SJSA1 (cell line): ENCODE measurements at places on chromosomes 7 and 10. TPM values are rescaled to one million over a fixed set of nuclear protein-coding genes. Genes with fewer than 3 reads are reported as not detected.

DNA sequence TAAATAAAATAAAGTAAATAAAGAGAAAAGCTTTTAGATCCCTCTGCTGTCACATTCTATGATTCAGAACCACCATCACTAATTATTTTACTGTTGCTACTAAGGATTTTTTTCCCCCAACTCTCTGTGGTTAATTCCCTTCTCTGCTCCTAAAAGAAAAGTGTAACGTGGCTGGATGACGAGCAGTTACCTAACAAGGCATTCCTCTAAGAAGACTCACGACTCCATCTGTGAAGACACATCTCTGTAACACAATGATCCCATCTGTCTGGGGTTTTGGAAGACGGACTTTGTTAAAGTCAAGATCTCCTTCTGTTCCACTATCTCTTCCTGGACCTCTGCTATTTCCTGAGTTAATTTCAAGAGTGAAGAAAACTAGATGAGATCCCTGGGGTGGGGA, 179.9 kb downstream of the SFMBT2 start:
- DNase-seq: no peak

DNA sequence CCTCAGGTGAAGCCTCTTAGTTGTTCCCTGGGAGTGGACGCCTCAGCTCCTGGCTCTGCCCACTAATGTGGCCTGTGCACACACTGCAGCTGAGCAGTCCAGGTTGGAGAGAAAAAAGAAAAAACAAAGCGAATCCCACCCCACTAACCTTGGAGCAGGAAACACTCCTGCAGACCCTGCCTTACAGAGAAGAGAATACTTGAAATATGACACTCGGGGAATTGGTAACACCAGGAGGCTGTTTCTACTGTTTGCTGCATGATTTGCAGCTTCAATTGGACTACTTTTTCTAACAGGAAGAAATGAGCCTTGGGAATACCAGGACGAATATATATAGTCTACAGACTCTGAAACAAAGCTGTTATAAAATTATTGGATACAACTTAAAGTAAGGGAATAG, 22.2 kb downstream of the CDHR3 start:
- no peak for DNase-seq

DNA sequence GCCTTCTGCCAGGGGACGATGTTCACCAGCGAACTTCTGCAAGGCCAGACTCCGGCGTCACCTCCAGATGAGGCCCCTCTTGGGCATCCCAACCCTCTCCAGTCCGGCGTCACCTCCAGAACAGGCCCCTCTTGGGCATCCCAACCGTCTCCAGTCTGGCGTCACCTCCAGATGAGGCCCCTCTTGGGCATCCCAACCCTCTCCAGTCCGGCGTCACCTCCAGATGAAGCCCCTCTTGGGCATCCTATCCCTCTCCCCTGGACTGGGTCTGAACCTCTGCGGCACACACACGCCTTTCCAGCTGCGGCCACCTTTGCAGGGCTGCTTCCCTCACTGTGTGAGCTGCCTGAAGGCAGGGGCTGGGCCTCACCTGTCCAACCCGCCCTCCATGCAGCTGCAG, 241.5 kb downstream of the ELFN1 start:
- no peak for DNase-seq

GRCh38 chr7:91941450-91941849, 788 bp downstream of the AKAP9 start:
- DNase-seq: peak; percentile 30

The PDE1C gene
- total RNA-seq: 0.11 TPM in 1 of 2 replicates, not detected in the other
